ENCODE measurements at places on chromosomes 2 and 18.

DNA sequence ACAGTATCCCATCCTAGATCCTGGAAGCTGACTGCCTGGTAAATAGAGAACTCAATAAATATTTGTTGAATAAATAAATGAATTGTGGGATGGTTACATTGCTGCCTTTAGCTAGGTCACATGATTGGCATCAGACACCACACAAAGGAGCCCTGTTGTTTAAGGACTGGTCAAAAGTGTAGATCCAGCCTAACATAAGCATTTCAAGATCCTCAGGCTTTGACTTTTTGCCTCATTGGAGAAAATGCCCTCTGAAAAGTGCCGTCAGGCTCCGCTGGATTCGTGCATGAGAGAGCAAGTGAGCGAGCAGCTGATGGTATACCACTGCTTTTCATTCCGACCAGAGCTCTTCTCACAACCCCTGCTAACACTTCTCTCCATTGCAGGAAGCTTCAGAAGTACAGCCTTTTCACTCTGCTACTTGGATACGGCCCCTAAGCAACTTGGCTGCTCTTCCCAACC is 1.3 kb upstream of the ZNF24 start:
- DNase-seq: peak; percentile 77

- peak; percentile 38 for DNase-seq
Observed at GRCh38 chr2:68767031-68767961, 32.7 kb downstream of the ARHGAP25 start.

GRCh38 chr2:26786207-26787028 is 562 bp downstream of the CENPA start:
- no peak for DNase-seq

DNA sequence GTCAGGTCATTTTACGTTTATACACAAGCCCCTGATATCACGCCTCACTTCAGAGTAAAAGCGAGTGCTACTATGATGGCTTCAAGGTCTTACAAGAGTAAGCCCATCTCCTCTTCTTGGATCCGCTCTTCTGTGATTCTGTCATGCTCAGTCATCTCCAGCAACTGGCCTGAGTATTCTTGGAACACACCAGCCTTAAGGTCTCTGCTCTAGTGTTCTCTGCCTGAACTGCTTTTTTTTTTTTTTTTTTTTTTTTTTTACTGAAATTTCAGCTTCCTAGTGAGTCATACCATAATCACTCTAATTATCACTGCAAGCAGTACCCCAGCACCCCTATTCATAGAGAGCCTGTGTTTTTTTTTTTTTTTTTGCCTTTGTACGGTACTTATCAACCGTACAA is 1228.9 kb downstream of the CNTNAP5 start:
- DNase-seq: no peak

- DNase-seq: no peak
Observed at GRCh38 chr2:51153236-51153635, 121.3 kb upstream of the NRXN1 start.

GRCh38 chr2:36677386-36677785 is 19.1 kb upstream of the VIT start:
- DNase-seq: peak; percentile 11

DNA sequence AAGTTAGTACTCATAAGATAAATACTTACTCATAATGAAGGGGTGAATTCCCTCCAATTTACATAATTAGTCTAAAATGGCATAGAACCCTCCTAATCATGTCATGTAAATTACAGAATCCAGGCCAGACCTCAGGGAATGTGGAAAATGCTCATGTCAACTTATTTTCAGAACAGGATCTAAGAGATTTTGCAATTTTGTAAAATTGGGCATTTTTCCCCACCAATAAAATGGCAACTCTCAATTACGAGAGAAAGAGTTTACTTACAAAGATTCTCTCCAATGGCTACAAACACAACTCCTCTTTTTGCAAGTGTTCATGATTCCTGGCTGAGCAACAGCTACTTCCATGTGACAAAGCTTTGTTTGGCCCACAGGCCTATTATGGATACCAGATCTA is 33.8 kb upstream of the SP5 start:
- DNase-seq: no peak

GRCh38 chr18:13407484-13407883 is 188.9 kb downstream of the LDLRAD4 start:
- no peak for DNase-seq

- no peak for DNase-seq
Observed at GRCh38 chr2:34899079-34899478, 1300.0 kb upstream of the FAM98A start.

GRCh38 chr18:33014060-33014796 is 241.4 kb upstream of the KLHL14 start:
- DNase-seq: peak; percentile 19

DNA sequence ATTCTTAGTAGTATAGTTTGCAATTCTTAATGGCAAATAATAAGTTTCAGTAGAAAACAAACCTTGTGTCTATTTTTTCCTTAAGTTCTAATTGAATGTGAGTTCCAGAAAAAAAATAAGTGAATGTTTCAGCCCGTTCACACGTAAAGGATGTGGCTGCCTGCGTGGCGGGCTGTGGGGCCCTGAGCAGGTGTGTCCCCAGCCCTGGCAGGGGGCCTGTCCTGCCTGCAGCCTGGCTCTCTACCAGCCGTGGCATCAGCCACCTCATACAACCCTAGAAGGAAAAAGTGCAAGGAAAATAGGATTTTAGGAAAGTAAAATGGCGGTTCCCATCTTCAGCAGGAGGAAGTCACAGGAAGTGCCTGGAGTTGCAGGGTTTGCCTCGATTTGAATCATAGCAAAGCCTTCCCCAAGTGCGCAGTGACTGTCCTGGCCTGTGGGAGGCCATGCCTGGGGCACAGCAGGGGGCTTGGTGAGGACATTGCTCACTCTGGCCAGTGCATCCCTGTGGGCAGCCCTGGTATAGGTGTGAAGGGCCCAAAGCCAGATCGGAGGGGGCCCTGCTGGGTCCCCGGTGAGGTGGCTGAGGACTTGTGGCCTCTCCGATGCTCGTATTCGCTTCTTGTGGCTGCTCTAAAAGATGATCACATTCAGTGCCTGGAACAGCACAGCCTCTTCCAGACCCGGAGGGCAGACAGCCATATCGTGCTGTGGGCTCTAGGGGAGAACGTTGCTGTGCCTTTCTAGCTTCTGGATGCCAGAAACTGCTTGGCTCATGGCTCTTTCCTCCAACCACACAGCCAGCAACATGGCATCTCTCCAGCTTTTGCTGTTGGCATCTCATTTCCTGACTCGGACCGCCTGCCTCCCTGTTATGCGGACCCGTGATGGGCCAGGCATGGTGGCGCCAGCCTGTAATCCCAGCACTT is 12.6 kb downstream of the DTYMK start:
- DNase-seq: no peak

- no peak for DNase-seq
Observed at GRCh38 chr18:27713738-27714095, 463.2 kb downstream of the CDH2 start.

DNA sequence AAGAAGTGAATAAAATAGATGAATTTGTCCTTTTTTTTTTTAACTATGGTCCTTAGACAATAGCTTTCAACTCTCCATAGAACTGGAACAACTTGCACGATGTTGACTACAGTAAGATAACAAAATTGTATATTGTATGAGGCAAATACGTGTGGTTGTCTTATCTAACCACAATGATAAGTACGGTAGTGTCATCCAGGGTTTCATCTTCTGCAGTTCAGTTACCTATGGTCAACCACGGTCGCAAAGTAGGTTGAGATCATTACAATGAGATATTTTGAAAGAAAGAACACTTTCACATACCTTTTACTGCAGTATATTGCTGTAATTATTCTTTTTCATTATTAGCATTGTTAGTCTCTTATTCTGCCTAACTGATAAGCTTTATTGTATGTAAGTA is 295.2 kb downstream of the PARD3B start:
- DNase-seq: no peak

DNA sequence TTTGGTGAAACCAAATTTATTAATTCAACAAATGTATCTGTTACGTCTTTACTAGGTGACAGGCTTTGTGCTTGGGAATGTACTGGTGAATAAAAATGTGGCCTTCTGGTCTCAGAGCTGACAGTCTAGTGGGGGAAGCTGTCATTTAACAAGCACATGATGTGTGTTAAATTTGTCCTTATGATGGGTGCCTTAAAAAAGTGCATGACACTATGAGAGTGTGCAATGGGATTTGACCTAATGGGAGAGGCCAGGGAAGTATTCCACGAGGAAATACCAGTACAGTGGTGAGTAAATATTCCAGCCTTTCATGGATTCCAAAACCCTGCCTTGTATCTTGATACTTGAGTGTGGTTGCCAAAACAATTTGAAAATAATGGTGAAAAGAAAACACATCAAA is 308.9 kb downstream of the PLCL1 start:
- DNase-seq: no peak

DNA sequence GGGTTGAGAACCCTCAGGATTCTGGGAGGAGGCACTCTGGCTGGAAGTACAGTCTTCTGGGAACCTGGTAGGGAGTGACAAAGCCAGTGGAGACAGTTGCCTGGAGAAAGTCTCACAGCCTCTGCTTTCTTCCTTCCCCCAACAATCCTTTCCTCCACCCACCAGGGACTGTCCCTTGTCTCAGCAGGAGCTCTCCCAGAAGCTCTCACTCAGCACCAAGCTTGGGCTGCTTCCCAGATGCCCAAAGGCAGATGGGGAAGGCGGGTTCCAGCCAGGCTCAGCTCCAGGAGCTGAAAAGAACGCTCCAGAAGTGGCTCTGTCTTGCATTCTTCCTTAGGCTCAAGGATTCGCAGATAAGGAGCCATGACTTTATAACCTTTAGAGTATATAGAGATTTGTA is 7.6 kb upstream of the NAGK start:
- no peak for DNase-seq

DNA sequence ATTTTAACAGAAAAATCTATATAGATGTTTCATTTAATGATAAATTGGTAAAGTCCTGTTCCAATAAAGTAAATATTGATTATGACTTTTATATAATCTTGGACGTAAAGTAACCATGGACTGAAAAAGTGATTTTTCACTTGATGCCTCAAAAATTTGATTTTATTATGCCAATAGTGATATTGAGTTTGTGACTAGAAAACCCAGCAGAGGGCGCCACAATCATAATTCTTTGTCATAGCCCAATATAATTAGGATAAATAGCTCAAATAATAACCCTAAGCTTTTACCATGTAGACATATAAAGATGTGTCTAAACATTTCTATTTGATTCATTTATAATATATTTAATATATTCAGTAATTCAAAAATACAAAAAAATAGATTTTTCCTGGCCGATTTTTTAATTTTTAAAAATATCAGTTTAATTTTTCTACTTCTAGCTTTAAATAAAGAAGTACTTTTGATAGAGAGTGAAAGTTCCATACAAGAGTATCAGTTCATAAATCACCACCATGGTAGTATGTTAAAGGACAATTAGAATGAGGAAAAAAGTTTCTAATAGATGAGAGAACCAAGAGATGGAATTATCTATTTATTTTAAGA is 30.7 kb downstream of the CAMKMT start:
- peak; percentile 48 for DNase-seq

GRCh38 chr2:108983061-108983460 is 6.0 kb downstream of the EDAR start:
- no peak for DNase-seq

DNA sequence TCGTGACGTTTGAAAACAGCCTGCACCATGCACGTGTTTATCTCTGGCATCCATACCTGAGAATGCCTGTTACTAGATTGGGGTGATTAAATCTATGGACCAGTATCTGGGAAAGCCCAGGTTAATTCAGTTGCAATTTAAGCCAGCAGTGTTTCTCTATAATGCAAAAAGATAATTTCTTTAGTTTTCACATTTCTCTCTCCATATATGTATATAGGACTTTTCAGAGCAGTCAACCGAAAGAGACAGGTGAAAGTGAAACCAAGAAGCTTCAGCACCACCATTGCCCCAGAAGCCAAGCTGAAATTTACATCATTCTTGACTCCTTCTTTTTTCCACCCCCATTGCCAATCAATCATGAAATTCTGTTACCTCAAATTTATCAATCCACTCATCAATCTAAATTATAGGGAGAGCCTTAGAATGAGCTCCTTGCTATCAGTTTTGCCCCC is 2.7 kb upstream of the LRP2 start:
- no peak for DNase-seq

DNA sequence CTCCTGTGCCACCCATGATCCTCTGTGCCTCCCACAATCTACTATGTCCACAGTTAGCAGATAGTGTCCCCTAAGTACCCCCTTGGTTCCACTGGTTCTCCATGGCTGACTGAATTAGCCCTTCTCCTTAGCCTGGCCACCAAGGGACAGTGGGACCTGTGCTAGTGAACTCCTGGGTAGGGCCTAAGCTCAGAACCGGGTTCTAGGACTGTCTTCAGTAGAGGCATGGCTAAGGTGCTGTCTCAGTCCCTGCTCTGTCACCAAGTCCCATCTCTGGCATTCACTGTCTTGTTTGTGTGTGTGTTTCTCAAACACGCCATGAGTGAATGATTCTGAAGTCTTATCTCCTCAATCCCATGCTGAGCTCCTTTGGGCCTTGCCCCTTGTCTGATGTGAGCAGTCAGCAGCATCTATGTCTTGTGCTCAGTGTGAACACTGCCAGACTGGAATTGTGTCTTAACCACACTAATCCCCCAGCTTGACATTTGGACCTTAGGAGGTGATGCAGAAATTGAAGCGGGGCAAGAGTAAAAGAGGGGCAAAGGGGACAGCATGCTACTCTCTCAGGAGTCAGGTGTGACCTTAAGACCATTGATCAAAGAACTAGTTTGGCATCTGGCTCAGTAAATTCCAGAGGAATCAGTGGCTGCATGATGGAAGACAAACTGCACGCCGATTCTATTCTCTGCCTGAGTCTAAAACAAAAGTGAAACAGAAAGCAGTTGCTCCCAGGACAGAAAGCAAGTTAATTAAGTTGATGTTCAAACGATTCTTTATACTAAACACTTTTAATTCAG is 190.5 kb downstream of the ALPK2 start:
- no peak for DNase-seq

- DNase-seq: no peak
Observed at GRCh38 chr2:27804146-27804545, 32.6 kb downstream of the MRPL33 start.

DNA sequence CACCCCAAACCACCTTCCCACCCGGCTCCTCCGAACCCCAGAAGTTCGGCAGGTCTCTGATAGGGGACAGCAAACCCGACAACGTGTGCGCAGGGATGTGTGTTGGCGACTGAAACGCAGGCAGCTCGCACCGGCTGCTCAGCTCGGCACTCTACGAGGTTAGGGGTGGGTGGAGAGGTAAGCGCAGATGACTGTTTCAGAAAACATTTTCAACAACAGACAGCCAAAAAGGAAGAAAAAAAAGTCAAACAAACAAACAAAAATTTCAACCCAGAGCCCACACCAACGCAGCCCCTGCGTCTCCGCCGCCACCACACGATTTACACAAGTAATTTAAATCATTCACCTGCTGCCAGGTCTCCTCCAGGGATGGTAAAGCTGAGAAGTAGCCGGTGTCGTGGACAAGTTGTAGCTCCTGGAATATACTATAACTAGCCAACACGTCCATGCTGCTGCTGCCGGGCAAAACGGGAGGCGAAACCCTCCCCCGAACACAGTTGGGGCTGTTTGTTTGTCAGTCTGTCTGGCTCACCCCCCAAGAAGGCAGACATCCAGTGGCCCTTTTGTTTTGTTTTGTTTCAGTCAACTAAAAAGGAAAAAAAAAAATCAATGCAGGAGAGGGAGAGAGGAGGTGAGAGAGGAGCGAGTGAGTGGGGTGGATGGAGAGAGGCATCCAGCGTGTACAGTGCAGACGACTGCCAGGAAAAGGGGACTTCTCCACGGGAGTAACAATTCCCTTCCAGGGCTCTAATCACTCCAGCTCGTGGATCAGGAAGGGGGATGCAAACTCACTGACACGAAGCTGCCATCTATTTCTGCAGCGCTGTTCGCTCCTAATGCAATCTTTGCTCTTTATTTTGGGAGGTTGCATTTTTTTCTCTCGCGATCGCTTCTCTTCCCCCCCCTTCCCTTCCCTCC is at the start of gene KLF7:
Gene KLF7 (minus strand): TSS at position 828 of the 918 bp plus-strand sequence. CDS start 380 bp downstream, at position 448.
- peak; percentile 54 for DNase-seq

- no peak for DNase-seq
Observed at GRCh38 chr2:60438131-60438530, 115.3 kb downstream of the BCL11A start.
